CD4-positive, alpha-beta T cell treated with Interleukin-4 for 1 hour (primary cell): ENCODE measurements at places on chromosomes 4 and X.

DNA sequence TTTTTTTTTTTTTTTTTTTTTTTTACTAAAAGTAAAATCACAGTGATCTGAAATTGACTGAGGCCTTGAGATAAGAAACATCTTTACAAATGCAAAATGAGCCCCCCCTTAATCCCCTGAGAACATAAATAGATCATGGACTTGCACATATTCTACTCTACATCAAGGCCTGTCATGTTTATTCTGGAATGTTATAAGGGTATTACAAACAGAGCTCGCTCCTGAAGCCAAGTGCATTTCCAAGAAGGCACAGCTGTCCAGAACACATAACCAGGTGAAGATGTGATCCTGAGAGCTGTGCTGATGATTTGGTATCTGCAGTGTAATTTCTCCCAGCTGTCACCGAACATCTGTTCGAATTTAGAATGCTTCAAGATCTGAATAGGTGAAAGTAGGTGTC lies 384.5 kb downstream of the GPAT3 start:
- no peak for DNase-seq

GRCh38 chr4:47334652-47335051 lies 128.8 kb downstream of the COMMD8 start:
- DNase-seq: no peak

- no peak for DNase-seq
Measured at GRCh38 chrX:94178145-94178788, 504.3 kb downstream of the FAM133A start.

- no peak for DNase-seq
Measured at GRCh38 chrX:17642891-17643290, 94.4 kb upstream of the SCML1 start.

GRCh38 chrX:149516604-149517003 lies 11.5 kb upstream of the IDS start:
- no peak for DNase-seq

DNA sequence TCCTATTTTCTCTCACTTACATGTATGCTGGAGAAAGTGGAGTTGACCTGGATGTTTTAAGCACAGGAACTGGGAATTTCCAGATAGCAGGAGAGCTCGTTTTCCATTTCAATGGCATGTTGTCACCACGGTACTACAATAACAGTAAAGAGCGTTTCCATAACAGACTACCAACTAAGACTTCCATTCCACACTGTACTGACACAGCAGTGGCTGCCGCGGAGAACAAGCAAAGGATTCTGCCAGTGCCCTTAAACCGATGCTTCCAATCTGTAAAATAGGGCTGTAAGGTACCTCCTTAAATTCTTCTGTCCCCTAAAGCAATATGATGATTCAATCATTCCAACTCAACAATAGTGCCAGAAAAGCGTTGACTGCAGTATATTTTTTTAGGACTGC lies 143.9 kb downstream of the KLHL13 start:
- DNase-seq: no peak

DNA sequence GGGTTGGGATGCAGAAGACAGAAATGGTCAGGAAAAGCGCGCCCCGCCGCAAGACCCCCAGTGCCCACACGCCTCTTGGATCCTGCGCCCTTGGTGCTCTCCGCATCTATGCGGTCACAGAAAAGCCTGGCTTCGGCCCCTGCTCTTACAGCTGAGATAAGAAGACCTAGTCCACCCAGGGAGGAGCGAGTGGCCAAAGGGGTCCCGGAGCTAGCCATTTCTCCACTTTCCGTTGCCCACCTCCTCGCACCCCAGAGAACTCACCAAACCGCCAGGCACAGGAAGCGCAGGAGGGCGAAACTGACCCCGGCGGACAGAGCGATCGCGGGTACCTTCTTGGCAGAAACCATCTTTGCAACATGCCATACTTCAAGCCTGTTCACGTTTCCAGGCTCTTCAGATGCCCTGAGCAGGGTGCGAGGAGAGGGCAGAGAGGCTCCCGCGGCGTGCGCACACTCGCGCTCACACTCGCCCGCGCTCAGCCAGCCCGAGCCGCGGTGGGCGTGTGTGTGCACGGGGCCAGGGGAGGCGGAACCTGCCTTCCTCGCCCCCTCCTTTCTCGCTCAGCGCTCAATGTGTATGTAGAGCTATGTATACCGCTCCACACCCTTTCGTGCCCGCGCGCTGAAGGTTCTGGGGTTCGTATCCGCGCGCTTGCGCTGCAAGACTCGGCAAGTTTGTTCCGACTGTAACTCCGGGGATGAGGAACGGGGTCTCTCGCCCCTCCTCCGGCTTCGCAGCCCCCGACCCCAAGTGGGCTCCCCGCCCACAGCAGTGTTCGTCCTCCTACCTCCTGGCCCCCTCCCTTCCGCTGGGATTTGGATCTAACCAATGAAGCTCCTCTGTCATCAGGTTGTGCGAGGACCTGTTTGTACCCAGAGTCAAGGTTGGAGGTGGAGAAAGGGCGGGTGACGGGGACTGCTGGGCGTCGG lies at the start of gene GABRA4:
Gene GABRA4 (minus strand): TSS at position 507 of the 932 bp plus-strand sequence. CDS start 157 bp downstream, at position 350.
- no peak for DNase-seq

DNA sequence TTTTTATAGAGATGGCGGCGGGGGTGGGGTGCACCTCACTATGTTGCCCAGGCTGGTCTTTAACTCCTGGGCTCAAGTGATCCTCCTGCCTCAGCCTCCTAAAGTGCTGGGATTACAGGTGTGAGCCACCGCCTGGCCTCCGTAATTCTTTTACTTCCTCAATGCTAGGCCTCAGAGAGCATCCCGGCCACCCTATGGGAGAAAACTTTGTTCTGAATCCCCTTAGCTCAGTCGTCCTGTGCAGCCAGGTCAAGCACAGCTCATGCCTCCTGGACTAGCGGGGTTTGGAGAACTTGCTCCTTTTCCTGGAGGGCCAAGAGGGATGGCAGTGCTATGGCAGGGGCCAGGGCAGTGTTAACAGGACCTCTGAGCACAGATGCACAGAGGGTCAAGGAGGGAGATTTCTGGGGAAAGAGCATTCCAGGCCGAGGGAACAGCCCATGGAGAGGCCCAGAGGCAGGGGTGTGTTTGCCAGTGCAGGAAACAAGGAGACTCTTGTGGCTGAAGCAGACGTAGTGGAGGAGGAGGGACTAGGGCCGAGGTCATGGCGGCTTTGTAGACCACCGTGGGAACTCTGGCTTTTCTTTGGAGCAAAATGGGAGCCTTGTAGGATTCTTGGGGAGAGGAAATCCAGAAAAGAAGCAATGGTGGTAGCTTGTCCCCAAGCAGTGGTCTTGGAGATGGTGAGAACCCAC lies 9.8 kb upstream of the TNIP2 start:
- DNase-seq: no peak

- DNase-seq: peak; percentile 57
Measured at GRCh38 chr4:143358923-143359643, 22.4 kb downstream of the GAB1 start.

- no peak for DNase-seq
Measured at GRCh38 chr4:55549888-55550287, 3.2 kb upstream of the CLOCK start.

GRCh38 chr4:48493452-48494100 lies 3.5 kb downstream of the ZAR1 start:
- no peak for DNase-seq

- DNase-seq: no peak
Measured at GRCh38 chr4:39255266-39255665, 72.9 kb downstream of the WDR19 start.

DNA sequence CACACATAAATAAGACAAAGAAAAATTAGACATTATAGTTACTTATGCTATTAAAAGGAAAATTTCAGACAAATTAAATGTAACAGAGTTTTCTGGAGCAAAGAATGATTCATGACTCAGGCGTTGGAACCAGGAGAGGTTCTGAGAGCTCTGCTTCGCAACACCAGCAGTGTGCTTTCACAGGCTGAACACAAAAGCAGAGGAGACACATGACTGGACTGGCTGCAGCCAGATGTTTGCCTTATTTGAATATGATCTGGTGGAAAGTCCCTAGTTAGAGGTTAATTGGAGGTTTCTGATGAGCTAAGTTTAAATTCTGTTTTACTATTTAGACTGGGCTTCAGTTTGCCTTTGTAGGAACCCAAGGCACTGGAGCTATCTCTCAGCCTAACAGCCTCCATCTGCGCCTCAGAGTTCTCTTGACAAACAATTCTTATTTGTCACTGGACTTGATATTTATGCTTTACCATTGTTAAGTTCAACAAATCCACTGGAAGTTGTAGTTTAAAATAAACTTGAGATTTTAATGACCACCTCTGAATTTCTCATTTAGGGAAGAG lies 16.2 kb downstream of the BOD1L1 start:
- no peak for DNase-seq

DNA sequence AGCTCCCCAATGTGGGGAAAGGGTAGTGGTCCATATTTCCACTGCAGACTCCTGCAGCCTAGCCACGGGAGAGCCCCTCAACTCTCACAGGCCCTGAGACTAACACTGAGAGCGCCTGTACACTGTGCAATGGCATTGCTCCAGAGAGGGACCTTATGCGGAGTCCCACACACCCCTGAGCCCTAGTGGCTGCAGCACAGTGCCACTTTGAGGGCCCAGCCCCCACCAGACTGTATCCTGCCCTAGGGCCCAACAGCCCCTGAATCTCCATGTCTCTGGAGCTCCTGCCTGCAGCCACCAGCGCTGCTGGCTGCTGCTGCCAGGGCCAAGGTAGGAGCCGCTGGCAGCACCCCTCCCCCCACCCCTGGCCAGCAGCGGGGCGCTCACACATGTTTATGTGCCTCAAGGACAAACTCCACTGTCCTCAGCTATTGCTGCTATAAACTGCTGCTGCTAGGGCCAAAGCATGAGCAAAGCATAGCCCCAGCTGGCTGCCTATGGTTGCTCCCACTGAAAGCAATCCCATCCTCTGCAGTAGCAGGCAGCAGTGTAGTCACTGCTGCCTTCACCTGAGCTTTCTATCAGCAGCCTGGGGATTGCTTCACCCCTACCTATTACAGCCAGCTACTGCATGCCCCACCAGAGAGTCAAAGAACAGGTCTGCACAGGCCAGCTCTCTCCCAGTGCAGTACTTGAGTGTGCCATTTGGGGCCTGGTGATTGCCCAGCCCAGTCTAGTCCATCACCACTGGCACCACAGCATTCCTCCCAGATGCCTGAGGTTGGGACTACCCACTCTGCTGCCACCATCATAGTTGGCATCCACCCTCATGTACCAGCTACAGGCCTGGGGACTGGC lies 24.3 kb downstream of the TMEM154 start:
- DNase-seq: no peak

- DNase-seq: no peak
Measured at GRCh38 chr4:92362028-92362427, 58.3 kb downstream of the GRID2 start.

GRCh38 chrX:150167482-150168324 lies 195.4 kb upstream of the MAMLD1 start:
- DNase-seq: no peak

- no peak for DNase-seq
Measured at GRCh38 chr4:36921476-36922216, 322.9 kb upstream of the NWD2 start.

DNA sequence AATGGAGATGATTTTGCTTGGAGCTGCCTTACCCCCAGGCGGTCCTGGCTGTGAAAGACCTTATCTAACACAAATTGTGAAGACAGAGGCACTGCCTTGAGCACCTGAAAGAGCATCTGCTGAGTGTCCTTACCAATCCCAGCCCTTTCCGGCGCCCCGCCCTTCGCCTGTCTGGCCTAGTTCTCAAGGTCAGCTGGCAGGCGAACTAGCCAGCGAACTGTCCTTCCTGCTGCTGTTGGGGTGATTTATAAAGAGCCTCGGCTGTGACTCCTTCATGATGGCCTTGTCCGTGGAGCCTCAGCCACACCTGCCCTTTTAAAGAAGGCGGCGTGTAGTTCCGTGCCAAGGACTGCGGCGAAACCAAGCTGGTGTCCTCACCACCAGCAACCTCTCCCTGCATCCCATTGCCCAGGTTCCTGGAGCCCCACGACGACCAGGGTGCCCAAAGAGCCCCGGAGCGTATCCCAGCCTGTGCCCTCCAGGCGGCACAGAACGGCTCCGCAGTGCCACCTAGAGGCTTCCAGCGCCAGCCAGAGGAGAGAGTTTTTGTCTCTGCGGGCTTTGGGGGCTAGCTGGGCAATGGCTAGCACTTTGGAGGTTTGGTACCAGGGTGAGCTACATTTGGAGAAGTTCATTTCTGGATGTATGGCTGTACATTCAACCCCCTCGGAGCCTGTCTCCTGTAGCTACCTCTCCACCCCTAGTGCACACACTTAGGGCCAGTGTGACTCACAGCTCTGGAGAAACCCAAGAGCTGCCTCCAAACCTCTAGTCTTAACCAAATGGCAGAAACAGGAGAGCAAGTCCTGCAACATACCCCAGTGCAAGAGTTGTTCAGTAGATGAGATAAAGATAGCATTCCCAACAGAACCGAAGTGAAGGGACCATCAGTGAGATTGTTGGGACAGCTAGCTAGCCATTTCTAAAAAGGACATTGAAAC lies 36.8 kb upstream of the VMA21 start:
- peak; percentile 25 for DNase-seq

- no peak for DNase-seq
Measured at GRCh38 chr4:129676934-129677333, 581.0 kb downstream of the C4orf33 start.

DNA sequence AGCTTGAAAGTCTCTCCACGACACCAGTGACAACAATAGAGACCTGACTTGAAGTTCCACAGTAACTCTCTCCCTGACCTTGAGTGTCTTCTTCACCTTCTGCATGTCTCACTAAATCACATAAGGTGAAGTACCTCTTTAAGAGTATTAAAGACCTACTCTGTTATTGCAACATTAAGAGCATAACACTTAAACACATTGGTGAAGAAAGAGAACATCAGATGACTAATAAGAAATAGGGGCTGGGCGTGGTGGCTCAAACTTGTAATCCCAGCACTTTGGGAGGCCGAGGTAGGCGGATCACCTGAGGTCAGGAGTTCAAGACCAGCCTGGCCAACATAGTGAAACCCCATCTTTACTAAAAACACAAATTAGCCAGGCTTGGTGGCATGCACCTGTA lies 33.9 kb upstream of the MAPK10 start:
- DNase-seq: no peak
